ENCODE measurements at places on chromosomes 6 and 20.
A peak's percentile ranks its signal among the peaks of the same experiment; 100 is the strongest.

DNA sequence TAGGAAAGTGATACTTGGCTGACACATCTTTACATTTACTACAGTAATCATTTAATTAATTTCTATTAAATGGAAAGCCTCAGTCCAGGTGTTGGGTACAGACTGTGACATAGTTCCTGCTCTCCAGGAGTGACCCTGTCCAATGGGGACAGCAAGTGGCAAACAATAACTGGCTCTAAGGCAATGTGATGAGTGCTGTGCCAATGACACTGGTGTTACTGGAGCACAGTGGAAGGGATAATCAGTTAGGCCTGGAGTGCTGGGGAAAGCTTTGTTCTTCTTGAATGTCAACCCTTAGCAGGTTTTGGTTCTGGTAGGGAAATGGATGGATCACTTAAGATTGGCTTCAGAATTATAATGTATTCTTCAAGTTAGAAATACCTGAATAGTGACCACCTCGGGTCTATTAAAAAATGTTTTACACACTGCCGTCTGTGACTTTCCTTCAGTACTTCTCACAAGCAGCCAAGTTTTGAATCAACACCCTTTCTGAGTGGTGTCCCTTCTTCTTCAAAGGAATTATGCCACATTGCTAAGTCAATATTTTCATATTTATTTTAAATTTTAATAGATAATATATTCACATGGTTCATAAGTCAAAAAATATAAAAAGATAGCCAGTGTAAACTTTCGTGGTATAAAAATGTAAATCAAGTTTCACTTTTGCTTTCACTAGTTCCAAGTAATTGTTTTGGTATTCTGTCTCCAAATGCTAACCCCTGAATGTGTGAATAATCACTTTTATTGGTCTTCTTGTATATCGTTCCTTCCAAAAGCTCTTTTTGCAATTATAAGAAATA, 9.6 kb downstream of the CMTR1 start:
- peaks cover 28% of the 10 kb centered on the region for H3K36me3 ChIP-seq
- H3K27me3 ChIP-seq = no peaks in the 10 kb centered on the region
- no peak overlapping the region for H3K4me3 ChIP-seq
- H3K4me1 ChIP-seq = no peaks in the 10 kb centered on the region
- DNase-seq = no peak
- H3K27ac ChIP-seq = no peak overlapping the region

DNA sequence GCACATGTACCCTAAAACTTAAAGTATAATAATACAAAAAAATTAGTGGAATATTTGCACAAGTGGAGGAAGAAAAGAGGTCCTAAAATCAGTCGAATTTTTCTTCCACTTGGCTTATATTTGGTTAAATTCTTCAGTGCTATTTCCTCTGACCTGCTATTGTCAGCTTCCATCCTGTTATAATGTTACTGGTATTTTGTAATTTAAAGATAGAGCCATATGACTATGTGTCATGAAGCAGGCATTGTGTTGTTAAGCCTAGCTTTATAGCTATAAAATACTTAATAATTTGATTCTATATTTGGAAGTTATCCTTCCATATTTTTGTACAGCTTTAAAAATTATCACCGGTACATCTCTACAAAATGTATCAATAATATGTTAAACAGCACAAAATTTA, 455.9 kb upstream of the MARCKS start:
- no peak for DNase-seq
- no peaks in the 10 kb centered on the region for H3K36me3 ChIP-seq
- no peak overlapping the region for H3K4me3 ChIP-seq
- H3K27ac ChIP-seq = no peak overlapping the region
- peaks cover 11% of the 10 kb centered on the region for H3K4me1 ChIP-seq

GRCh38 chr6:46867411-46867810, 54.3 kb downstream of the ADGRF5 start:
- H3K36me3 ChIP-seq = no peaks in the 10 kb centered on the region
- no peaks in the 10 kb centered on the region for H3K4me1 ChIP-seq
- no peak overlapping the region for H3K27ac ChIP-seq
- H3K4me3 ChIP-seq = no peak overlapping the region
- no peaks in the 10 kb centered on the region for H3K27me3 ChIP-seq

DNA sequence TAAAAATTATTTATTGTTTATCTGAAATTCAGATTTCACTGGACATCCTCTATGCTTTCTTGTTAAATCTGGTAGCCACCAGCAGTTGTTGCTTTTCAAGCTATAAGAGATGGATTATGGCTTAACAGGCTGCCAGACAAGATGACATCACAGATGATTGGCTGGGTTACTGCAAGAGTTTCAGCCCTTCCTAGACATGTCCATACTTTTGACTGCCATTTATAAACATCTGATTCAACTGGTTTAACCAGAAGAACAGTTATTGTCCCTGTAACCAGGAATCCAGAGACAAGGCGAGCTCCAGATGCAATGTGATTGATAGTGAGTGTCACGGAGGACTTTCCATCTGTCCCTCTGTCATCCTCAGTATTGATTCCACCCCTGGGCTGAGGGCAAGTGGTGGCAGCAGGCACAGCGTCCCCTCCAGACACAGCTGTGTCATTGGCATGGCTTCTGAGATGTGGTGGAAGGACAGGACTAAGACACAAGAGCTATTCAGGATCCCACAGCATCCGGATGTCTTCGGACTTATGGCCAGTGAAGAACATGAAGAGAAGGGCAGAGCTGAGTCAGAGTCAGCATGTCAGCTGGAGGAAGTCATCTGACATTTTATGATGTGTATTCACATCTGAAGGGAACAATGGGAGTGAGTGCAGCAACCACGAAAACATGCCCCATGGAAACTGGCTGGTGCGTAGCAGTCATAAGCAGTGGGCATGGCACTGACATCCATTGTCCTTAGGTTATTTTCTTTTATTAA, 284.5 kb upstream of the CDYL start:
- no peaks in the 10 kb centered on the region for H3K27me3 ChIP-seq
- peaks cover 2% of the 10 kb centered on the region for H3K4me1 ChIP-seq
- no peak overlapping the region for H3K4me3 ChIP-seq

GRCh38 chr20:53074811-53075314, 102.7 kb downstream of the TSHZ2 start:
- no peak overlapping the region for H3K27ac ChIP-seq
- H3K4me3 ChIP-seq = no peak overlapping the region
- H3K27me3 ChIP-seq = no peaks in the 10 kb centered on the region
- H3K4me1 ChIP-seq = peaks cover 30% of the 10 kb centered on the region
- DNase-seq = no peak
- H3K36me3 ChIP-seq = no peaks in the 10 kb centered on the region

- no peaks in the 10 kb centered on the region for H3K36me3 ChIP-seq
- no peaks in the 10 kb centered on the region for H3K4me1 ChIP-seq
- no peak for DNase-seq
- H3K4me3 ChIP-seq = no peak overlapping the region
Measured at GRCh38 chr6:167551628-167552257, 226.9 kb downstream of the TTLL2 start.

GRCh38 chr6:41037107-41037900, 1.7 kb downstream of the UNC5CL start:
- DNase-seq = peak; percentile 39
- peaks cover 21% of the 10 kb centered on the region for H3K4me1 ChIP-seq
- H3K36me3 ChIP-seq = no peaks in the 10 kb centered on the region
- H3K4me3 ChIP-seq = no peak overlapping the region

- H3K4me1 ChIP-seq = no peaks in the 10 kb centered on the region
- H3K27ac ChIP-seq = peak overlapping the region; percentile 28
- no peaks in the 10 kb centered on the region for H3K27me3 ChIP-seq
Measured at GRCh38 chr20:58670102-58670501, 19.0 kb downstream of the STX16 start.

GRCh38 chr6:110512991-110513390, 36.6 kb upstream of the SLC22A16 start:
- H3K4me1 ChIP-seq = no peaks in the 10 kb centered on the region
- H3K36me3 ChIP-seq = no peaks in the 10 kb centered on the region
- no peak for DNase-seq
- no peak overlapping the region for H3K27ac ChIP-seq

- H3K27me3 ChIP-seq = no peaks in the 10 kb centered on the region
- H3K36me3 ChIP-seq = no peaks in the 10 kb centered on the region
- no peak overlapping the region for H3K4me3 ChIP-seq
- no peak overlapping the region for H3K27ac ChIP-seq
- no peak for DNase-seq
Measured at GRCh38 chr6:24752917-24753492, 21.7 kb upstream of the GMNN start.

- no peaks in the 10 kb centered on the region for H3K36me3 ChIP-seq
- no peaks in the 10 kb centered on the region for H3K4me1 ChIP-seq
- no peak overlapping the region for H3K27ac ChIP-seq
Measured at GRCh38 chr6:39388606-39389483, 66.3 kb upstream of the KCNK16 start.

DNA sequence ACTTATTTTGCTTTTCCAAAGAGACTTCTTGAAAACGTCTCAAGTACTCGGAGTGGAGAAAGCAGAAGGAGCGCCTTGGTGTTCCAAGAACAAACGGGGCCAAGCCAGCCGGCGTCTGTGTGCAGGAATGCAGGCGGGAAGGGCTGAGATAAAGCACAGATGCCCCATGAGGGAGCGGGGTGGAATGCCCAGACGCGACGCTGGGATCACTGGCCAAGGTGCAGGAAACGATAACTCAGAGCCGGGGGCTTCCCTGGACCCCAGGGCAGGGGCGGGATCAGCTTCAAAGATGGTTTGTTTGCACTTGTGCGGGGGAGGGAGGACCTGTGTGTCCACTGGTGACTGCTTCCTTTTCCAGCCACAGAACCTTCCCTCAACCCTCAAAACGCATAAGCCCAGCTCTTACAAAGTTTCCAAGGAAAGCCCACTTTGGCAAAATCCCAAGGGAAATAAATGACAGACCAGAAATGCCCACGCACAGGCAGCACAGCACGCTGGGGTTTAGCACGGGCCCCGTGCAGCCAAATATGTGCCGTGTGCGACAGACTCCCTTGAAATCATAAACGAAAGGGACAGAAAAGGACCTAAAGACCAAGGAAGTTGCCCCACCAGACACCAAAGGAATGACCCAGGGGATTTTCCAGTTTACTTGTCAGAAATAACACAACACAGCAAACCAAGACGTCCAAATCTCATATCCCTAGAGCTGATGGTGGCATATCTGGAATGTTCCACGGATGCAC, 113.9 kb downstream of the NFATC2 start:
- H3K27ac ChIP-seq = peak overlapping the region; percentile 86
- no peak overlapping the region for H3K4me3 ChIP-seq
- DNase-seq = peak; percentile 76
- no peaks in the 10 kb centered on the region for H3K27me3 ChIP-seq
- H3K36me3 ChIP-seq = peaks cover 6% of the 10 kb centered on the region

DNA sequence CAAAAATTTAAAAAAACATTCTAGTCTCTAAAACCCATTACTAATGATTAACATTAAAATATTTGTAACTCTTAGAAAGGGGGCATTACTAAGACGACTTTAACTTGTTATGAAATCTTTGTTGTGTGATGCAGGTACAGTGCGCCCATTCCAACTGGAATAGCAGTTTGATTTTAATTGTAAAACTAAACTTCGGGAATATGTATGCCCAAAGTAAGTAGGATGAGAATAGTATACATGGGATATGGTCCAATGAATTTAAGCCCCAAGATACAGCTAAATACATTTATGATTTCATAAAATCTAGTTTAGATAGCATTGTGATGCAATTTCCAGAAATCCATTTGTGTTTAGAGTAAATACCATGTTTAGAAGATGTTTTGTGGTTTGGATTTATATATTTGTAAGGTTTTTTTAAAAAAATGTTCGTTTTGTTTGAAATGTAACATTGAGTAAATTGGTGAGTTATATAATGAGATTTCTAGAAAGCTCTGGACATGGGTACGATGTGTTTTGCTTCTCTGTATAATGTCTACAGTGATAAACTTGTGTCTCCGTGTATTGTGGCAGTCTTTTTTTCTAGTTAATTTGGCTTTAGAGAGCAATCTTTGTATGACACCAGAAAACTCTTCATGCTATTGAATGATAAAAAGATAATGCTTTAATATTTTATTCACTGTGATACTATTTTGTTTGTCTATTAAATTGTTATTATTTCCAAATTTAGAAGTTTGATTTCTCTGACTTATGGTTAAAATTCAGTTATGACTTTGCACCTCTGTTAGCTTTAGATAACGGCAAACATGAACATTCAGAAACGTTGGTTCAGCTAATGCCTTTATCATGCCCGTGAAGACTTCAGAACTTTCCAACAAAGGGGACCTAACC, 54.8 kb downstream of the RNF182 start:
- H3K4me3 ChIP-seq = no peak overlapping the region
- no peaks in the 10 kb centered on the region for H3K4me1 ChIP-seq
- no peaks in the 10 kb centered on the region for H3K27me3 ChIP-seq
- no peaks in the 10 kb centered on the region for H3K36me3 ChIP-seq
- no peak for DNase-seq

DNA sequence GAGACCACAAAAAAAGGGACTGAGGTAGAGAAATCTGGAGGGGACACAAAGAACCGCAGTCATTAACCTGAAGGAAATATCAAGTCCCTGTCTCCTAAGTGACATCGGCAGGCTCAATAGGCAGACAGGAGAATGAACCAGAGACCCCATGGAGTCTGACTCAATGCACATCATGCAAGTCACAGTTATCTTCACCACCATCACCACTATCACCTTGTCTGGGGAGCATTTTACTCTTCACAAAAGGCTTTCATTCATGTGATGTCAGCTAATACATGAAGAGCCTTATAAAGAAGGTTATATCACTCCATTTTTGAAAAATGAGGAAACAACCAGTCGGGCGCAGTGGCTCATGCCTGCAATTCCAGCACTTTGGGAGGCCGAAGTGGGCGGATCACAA, 4.4 kb downstream of the TAP1 start:
- DNase-seq = no peak
- peaks cover 92% of the 10 kb centered on the region for H3K27me3 ChIP-seq
- no peak overlapping the region for H3K4me3 ChIP-seq
- H3K36me3 ChIP-seq = no peaks in the 10 kb centered on the region
- no peak overlapping the region for H3K27ac ChIP-seq
- no peaks in the 10 kb centered on the region for H3K4me1 ChIP-seq

- DNase-seq = no peak
- H3K4me1 ChIP-seq = peaks cover 4% of the 10 kb centered on the region
- H3K27ac ChIP-seq = no peak overlapping the region
- H3K36me3 ChIP-seq = no peaks in the 10 kb centered on the region
Measured at GRCh38 chr6:108635505-108636226, 74.9 kb downstream of the FOXO3 start.

- H3K27ac ChIP-seq = no peak overlapping the region
Measured at GRCh38 chr20:14335052-14335451, 2.4 kb downstream of the FLRT3 start.

GRCh38 chr6:149863698-149864577, at the start of gene LRP11:
Gene LRP11, minus strand, starts transcription at chr6:149864359. Its CDS starts 339 bp downstream, at chr6:149864020.
- peak; percentile 85 for DNase-seq
- peak within 1 kb of the TSS; percentile 63 for H3K4me3 ChIP-seq
- H3K36me3 ChIP-seq = no peaks in the 10 kb centered on the region
- peaks cover 13% of the 10 kb centered on the region for H3K27me3 ChIP-seq
- peak within 1 kb of the TSS; percentile 18 for H3K27ac ChIP-seq
- no peaks in the 10 kb centered on the region for H3K4me1 ChIP-seq

DNA sequence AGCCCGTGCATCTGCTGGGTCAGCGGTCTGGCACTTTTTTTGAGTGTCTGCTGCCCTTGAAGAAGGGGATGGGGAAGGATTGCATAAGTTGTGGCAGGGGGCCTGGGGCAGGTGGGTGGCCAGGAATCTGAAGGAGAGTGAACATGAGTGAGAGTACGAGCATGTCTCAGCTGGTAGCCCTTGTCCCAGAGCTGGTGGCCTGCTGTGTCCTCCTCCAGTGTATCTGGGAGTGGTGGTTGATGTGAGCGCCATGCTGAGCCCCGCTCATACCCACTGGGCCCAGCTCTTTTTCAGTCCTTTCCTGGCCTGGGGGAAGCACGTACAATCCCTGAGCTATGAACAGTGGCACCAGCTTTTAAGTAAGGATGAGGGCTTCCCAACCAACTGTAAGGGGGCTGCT, 136.2 kb upstream of the AGPAT4 start:
- H3K36me3 ChIP-seq = no peaks in the 10 kb centered on the region
- no peak for DNase-seq
- H3K27ac ChIP-seq = peak overlapping the region; percentile 54
- H3K4me3 ChIP-seq = no peak overlapping the region

Data from cardiac muscle cell (in vitro differentiated cells and primary cell).